WTC11 (cell line): ENCODE measurements at places on chromosomes 7 and 10. TPM values are rescaled to one million over a fixed set of nuclear protein-coding genes. Genes with fewer than 3 reads are reported as not detected.

GRCh38 chr7:101362334-101363195 lies at the start of gene COL26A1:
TSS of gene COL26A1 (plus strand) at chr7:101362875. CDS start at chr7:101363033, 158 bp downstream.
- peak; percentile 68 for DNase-seq
- H3K27ac ChIP-seq: peak within 1 kb of the TSS; percentile 46; the same call in 1 of the 2 replicates
- peaks cover 6% of the 10 kb centered on the region for H3K36me3 ChIP-seq
- peaks cover 6% of the 10 kb centered on the region; the same call in 1 of the 2 replicates for H3K27me3 ChIP-seq
- H3K4me1 ChIP-seq: peaks cover 19% of the 10 kb centered on the region
- H3K4me3 ChIP-seq: peak within 1 kb of the TSS; percentile 87

DNA sequence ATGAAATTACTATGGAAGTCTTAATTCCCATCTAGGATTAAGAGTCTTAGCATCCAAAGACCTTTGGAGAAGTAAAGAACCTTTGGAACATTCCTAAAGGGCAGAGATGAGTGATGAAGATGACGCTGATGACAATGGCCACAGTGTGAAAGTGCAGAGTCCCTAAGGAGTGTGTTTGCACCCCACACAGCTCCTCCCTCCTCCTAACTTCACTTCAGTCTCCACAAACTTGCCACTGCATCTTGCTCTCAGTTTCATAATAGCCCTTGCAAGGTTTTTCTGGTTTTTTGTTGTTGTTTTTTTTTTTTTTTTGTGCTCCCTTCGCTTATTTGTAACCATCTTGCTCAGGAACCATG lies 117.5 kb upstream of the ANLN start:
- no peaks in the 10 kb centered on the region for H3K36me3 ChIP-seq
- H3K4me1 ChIP-seq: peaks cover 46% of the 10 kb centered on the region
- H3K4me3 ChIP-seq: no peak overlapping the region
- DNase-seq: no peak
- no peaks in the 10 kb centered on the region for H3K27me3 ChIP-seq
- no peak overlapping the region for H3K27ac ChIP-seq

- H3K36me3 ChIP-seq: peaks cover 20% of the 10 kb centered on the region
- H3K27me3 ChIP-seq: peaks cover 9% of the 10 kb centered on the region
- no peak for DNase-seq
- H3K4me1 ChIP-seq: peaks cover 7% of the 10 kb centered on the region
- H3K4me3 ChIP-seq: no peak overlapping the region
These were observed 146.6 kb downstream of the WDR11 start for GRCh38 chr10:120997756-120998155.

- peaks cover 54% of the 10 kb centered on the region for H3K4me1 ChIP-seq
- no peak for DNase-seq
- H3K27ac ChIP-seq: no peak overlapping the region
- peaks cover 4% of the 10 kb centered on the region; the same call in 1 of the 2 replicates for H3K27me3 ChIP-seq
These were observed 72.9 kb downstream of the AOAH start for GRCh38 chr7:36651404-36651803.

The HTR5A gene
- not detected in 3 replicates for total RNA-seq

DNA sequence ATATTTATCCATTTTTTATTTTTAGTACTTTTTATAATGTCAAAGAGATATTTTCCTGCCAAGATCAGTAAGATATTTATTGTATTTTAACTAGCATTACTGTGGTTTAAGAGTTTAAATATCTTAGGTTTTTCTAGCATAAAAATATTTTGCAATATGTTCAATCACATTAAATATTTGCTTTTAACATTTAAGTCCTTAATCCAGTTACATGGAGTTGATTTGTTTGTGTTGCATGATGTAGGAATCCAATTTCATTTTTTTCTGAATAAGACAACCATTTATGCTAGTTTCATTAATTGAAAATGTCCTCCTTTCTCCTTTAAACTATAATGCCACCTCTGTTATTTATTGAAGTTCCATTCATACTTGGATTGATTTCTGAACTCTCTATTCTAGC lies 41.8 kb downstream of the CAV1 start:
- no peak for DNase-seq
- H3K4me1 ChIP-seq: no peaks in the 10 kb centered on the region
- no peak overlapping the region for H3K4me3 ChIP-seq
- H3K36me3 ChIP-seq: no peaks in the 10 kb centered on the region
- no peak overlapping the region for H3K27ac ChIP-seq

DNA sequence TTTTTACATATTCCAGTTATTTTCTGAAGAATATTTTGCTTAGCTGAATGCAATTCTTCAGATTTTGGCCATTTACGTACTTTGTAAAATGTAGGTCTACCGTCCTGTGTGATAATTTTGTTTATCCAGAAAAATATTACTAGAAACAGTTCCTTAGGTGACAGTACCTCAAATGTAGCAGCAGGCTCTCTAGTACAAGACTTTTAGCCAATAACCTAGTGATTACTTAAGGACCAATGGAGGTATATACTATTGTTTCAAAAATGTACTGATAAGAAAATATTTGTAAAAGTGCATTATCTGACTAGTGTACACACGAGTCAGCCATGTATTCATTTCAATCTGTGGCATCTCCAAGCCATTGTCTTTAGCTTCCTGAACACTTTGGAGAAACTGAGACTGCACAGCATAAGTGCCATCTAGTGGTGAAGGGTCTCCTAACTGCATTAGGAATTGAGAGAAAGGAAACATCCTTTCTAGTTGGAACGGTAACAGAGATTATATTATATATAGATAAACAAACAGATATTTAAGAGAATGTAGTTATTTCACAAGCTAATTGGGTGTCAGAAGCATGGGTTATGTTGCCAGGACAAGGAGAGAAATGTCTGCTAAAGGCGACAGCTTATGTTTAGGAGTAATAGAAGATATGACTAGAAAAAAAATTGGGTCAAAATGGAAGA lies 23.7 kb downstream of the RTKN2 start:
- no peak for DNase-seq
- peak overlapping the region; percentile 49; the same call in 1 of the 2 replicates for H3K27ac ChIP-seq
- peaks cover 7% of the 10 kb centered on the region for H3K4me1 ChIP-seq
- H3K27me3 ChIP-seq: no peaks in the 10 kb centered on the region
- no peak overlapping the region for H3K4me3 ChIP-seq
- peaks cover 5% of the 10 kb centered on the region; the same call in 1 of the 2 replicates for H3K36me3 ChIP-seq

- H3K4me1 ChIP-seq: peaks cover 8% of the 10 kb centered on the region
- H3K36me3 ChIP-seq: no peaks in the 10 kb centered on the region
- H3K27me3 ChIP-seq: no peaks in the 10 kb centered on the region; the same call in 1 of the 2 replicates
- no peak overlapping the region for H3K27ac ChIP-seq
- no peak for DNase-seq
These were observed 63.9 kb upstream of the SORCS3 start for GRCh38 chr10:104577163-104577562.

The MRLN gene
- total RNA-seq: not detected in 3 replicates

DNA sequence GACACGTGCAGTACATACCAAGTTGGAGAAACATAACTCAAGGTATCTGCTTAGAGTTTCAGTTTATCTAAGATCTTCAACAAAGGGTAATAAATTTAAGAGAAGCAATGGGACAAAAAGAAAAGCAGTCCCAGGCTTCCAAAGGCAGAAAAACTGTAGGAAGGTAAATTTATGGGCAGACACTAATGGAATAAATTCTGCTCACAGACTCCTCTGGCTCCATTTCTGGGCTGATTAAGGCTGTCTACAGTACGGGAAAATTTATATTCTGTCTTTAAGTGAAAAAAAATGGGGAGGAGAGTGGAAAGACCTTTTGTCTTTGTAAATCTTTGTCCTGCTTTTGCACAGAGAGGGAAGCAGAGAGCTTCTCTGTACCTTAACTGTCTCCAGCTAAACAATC lies 587.5 kb upstream of the IGFBP3 start:
- no peak overlapping the region for H3K27ac ChIP-seq
- H3K36me3 ChIP-seq: no peaks in the 10 kb centered on the region
- 0 out of 2 replicates have a peak, but pooled peaks cover 3% of the 10 kb centered on the region for H3K4me1 ChIP-seq
- no peak for DNase-seq
- H3K4me3 ChIP-seq: no peak overlapping the region

The HYAL4 gene
- not detected in 3 replicates for total RNA-seq

GRCh38 chr10:120943542-120943941 lies 92.4 kb downstream of the WDR11 start:
- H3K4me3 ChIP-seq: no peak overlapping the region
- peaks cover 3% of the 10 kb centered on the region for H3K27me3 ChIP-seq
- 0 out of 2 replicates have a peak, but pooled peaks cover under 1% of the 10 kb centered on the region for H3K36me3 ChIP-seq
- no peak overlapping the region for H3K27ac ChIP-seq
- DNase-seq: no peak

The CC2D2B gene
- total RNA-seq: 0.20 to 0.32 TPM (median 0.25 TPM) in 3 replicates

DNA sequence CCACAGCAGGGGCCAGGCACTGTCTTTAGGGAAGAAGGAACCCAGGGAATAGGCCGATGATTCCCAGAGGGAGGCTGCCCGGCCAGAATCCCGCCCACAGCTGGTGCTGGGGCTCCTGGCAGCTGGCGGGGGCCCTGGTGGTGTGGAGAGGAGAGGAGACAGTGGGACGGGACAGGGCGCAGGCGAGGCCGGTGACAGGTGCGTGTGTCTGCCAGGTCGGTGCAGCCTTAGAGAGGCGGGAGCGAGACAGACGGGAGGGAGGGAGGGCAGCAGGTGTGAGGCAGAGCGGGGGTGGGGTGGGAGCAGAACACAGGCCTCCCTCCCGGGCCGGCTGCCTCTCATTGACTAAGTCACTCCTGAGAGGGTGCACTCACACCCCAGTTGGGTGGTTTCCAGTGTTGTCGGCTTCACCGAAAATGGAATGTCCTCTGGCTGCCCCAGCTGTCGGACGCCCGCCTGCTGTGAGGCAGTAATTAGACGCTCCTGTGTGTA lies 55.2 kb downstream of the ELFN1 start:
- H3K4me3 ChIP-seq: no peak overlapping the region
- H3K27ac ChIP-seq: no peak overlapping the region
- H3K27me3 ChIP-seq: no peaks in the 10 kb centered on the region
- 0 out of 2 replicates have a peak, but pooled peaks cover 4% of the 10 kb centered on the region for H3K36me3 ChIP-seq
- H3K4me1 ChIP-seq: peaks cover 19% of the 10 kb centered on the region

The RASSF4 gene
- total RNA-seq: 15.7 to 16.7 TPM (median 16.2 TPM) in 3 replicates

DNA sequence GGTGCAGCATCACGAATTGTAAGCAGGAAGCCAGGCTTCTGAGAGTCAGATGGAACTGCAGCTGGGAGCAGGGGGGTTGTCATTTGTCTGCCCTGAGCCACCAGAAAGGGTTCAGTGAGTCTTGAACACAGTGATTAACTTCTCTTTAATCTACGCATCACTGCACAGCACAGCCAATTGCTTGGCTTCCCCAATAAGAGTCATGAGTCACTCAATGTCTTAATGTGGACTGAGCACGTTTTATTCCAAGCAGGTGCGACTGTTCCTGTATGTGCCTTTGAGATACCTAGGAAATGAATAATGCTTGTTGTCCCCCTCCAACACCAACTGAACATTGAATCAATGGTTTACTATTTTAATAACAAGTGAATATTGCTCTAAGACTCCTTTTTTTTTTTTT lies 26.0 kb upstream of the PLEKHA1 start:
- no peak overlapping the region for H3K27ac ChIP-seq
- DNase-seq: no peak
- peaks cover 21% of the 10 kb centered on the region for H3K4me1 ChIP-seq
- peaks cover 36% of the 10 kb centered on the region for H3K27me3 ChIP-seq
- H3K36me3 ChIP-seq: peaks cover 29% of the 10 kb centered on the region
- no peak overlapping the region for H3K4me3 ChIP-seq

- H3K4me1 ChIP-seq: peaks cover 8% of the 10 kb centered on the region
- H3K36me3 ChIP-seq: no peaks in the 10 kb centered on the region
- no peak for DNase-seq
- no peak overlapping the region for H3K27ac ChIP-seq
- H3K4me3 ChIP-seq: no peak overlapping the region
- no peaks in the 10 kb centered on the region for H3K27me3 ChIP-seq
These were observed 312.7 kb upstream of the SP8 start for GRCh38 chr7:21099432-21099831.

The GIMAP8 gene
- 0.09 to 0.18 TPM (median 0.09 TPM) in 3 replicates for total RNA-seq

The NUTM2D gene
- 1.0 to 1.6 TPM (median 1.2 TPM) in 3 replicates for total RNA-seq

DNA sequence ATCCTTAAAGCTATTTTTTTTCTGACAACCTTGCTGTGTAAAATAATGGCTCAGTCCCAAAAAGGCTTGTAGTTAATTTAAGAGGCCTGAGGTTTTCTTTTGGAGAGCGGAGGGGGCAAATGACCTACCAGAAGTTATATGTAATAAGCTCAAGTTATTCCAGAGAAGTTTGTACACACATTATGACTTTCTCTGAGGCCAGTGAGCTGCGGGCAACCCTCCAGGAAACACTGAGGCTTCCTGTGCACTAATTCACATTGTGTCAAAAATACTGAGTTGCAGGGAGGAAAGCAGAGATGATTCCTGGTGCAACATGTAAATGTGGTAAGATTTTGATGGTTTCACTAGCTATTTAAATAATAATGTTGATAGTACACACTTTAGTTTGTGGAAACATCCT lies 188.6 kb downstream of the DIP2C start:
- H3K27ac ChIP-seq: no peak overlapping the region
- peaks cover 11% of the 10 kb centered on the region for H3K4me1 ChIP-seq
- no peak overlapping the region for H3K4me3 ChIP-seq
- DNase-seq: no peak
- H3K27me3 ChIP-seq: peaks cover 54% of the 10 kb centered on the region

The ARHGAP12 gene
- 34.1 to 39.5 TPM (median 36.9 TPM) in 3 replicates for total RNA-seq

The FAM241B gene
- total RNA-seq: 24.4 to 28.9 TPM (median 26.9 TPM) in 3 replicates

DNA sequence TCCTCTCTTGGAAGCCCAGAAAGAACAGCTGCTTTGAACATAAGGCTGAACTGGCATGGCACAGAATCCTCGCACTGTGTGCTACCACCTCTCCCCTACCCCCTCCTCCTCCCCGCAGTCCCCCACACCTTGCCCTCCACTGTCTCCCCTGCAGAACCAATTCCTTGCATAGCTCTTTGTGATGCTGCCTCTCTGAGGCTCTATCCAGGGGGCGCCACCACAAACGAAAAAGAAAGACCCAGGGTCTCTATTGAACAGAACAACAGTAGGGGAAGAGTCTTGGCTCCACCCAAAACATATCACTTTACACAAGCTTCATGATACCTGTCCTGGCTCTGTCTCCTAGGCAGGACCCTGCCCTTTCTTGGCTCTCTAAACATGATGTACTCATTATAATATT lies 26.2 kb upstream of the EBLN1 start:
- peaks cover 11% of the 10 kb centered on the region for H3K27me3 ChIP-seq
- no peaks in the 10 kb centered on the region for H3K4me1 ChIP-seq
- peak; percentile 49 for DNase-seq
- no peak overlapping the region for H3K27ac ChIP-seq
- no peak overlapping the region for H3K4me3 ChIP-seq

DNA sequence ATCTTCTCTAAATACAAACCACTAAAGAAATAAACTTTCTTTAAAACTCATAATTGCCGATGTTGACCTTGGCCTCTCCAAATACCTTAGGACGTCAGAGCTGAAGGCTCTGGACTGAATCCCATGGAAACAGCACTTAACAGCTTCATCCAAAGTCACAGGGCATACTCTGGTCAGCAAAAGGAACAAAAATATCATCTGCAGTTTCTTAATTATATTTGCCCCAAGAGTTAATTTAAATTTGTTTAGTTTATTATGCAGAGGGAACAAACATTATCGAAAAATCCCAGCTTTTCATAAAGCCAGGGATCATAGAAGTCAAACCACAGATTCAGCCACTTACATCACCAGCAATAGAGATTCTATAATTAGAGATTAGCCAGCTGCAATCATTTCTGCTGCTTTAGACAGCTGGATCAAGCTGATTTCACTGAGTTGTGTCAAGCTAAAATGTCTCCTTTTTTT lies 20.5 kb upstream of the FAM13C start:
- H3K27ac ChIP-seq: no peak overlapping the region
- DNase-seq: no peak
- H3K4me3 ChIP-seq: no peak overlapping the region
- no peaks in the 10 kb centered on the region for H3K36me3 ChIP-seq
- H3K27me3 ChIP-seq: no peaks in the 10 kb centered on the region
- no peaks in the 10 kb centered on the region; the same call in 1 of the 2 replicates for H3K4me1 ChIP-seq
